GM23248 (cell line): ENCODE measurements at places on chromosomes 16 and 17. TPM values are rescaled to one million over a fixed set of nuclear protein-coding genes. Genes with fewer than 3 reads are reported as not detected.

- DNase-seq = peak; percentile 79
Measured at GRCh38 chr16:3961449-3961849, 80.9 kb upstream of the CREBBP start.

DNA sequence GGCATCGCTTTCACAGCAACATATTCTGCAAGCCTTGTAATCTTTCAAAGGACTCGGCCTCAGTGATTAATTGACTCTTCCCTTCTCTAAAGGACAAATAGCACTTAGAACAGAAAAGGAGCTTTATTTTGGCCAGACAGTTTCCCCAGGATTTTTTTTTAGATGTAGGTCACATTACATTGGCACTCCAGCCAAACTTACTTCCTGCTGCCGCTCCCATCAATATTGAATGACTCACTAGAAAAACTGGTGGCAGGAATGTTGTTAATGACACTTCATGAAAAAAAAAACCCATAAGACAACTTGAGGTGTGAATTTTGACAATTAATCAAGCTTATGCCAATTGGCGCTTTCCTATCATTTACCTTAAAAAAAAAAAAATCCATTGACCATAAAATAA is 432.6 kb downstream of the TOX3 start:
- DNase-seq = no peak

- DNase-seq = peak; percentile 88
Measured at GRCh38 chr17:47840742-47841487, at the start of gene SCRN2. TSS of gene SCRN2 (minus strand) at chr17:47841273. CDS start at chr17:47840843, 430 bp downstream.

DNA sequence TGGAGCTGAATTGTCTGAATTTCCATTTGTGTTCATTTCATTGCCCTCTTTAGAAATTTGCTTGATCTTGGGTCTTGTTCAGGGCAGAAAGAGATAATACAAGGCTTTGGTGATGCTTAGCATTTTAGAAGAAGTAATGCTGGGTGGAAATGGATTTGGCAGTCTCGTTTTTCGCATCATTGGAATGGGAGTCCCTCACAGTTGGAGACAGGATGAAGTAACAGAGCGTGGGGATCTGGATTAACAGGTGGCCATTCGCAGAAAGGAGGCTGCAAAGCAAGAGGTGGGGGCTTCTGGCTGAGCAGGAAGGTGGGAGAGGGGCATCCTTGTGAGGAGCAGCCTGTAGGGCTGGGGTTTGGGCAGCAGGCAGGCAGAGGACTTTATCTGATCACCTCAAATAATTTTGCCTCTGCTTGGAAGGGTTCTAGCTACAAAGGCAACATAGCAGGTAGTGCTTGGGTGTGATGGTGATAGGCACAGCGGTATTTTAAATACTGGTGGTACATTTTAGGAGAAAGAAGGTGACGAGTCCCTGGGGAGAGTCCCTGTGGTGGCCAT is 17.0 kb downstream of the KSR1 start:
- no peak for DNase-seq

- no peak for DNase-seq
Measured at GRCh38 chr16:53953336-53953735, 249.4 kb downstream of the FTO start.

- no peak for DNase-seq
Measured at GRCh38 chr17:66438101-66438500, 135.7 kb downstream of the PRKCA start.

DNA sequence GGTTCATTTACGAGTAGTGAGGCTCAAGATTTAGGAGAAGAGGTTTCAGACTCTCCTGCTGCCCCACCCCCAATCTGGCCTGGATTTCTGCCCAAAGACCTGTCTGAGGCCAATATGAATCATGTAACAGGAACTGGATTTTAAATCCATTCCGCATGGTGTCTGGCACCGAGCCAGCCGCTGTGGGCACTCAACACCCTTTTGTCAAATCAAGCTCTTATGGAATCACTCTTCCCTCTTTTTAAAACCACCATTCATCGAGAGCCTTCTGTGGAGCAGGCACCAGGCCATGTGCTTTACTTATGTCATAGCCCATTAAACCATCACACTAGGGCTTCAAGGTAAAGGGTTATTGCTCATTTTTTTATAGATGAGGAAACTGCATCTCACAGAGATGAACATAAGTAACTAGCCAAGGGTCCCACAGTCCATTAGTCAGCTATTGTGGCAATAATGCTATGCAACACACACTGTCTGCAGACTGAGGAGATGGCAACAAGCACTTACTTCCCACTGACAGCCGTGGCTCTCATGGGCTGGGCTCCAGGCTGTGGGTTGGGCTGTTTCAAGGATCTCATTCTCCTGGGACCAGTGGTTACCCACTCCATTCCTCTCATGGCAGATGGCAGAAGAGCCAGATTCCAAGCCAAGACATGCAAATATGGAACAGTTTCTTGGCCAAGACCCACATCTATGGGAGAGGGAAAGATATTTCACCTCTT is 93.6 kb downstream of the WSCD1 start:
- DNase-seq = no peak

DNA sequence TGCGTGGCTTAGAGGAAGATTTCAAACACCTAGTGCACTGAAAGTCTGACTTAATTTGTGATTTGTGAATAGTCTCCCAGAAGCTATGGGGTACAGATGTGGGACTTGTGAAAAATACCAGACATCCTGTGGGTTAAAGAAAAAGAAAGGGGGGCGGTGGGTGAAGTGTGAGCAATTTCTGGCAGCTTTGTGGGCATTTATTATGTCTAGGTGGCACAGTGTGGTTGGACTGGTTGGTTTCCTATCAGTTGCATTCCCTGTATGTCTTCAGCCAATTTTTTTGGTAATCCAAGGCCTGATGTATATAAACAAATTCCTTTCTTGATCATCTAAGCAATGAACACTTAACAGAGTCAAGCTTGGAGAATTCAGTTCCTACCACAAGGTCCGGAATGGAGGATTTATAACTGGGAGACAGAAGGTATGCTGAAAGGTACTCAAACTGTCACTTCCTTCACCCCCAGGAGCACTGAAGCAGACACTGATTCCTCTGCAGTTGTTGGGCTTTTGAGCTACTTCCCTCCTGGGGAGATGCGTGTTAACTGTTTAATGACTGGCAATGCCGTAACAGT is 211.6 kb downstream of the WWOX start:
- DNase-seq = no peak

- DNase-seq = no peak
Measured at GRCh38 chr16:50495673-50496072, 52.5 kb upstream of the NKD1 start.

GRCh38 chr17:76039121-76039520 is 12.0 kb upstream of the EVPL start:
- no peak for DNase-seq

DNA sequence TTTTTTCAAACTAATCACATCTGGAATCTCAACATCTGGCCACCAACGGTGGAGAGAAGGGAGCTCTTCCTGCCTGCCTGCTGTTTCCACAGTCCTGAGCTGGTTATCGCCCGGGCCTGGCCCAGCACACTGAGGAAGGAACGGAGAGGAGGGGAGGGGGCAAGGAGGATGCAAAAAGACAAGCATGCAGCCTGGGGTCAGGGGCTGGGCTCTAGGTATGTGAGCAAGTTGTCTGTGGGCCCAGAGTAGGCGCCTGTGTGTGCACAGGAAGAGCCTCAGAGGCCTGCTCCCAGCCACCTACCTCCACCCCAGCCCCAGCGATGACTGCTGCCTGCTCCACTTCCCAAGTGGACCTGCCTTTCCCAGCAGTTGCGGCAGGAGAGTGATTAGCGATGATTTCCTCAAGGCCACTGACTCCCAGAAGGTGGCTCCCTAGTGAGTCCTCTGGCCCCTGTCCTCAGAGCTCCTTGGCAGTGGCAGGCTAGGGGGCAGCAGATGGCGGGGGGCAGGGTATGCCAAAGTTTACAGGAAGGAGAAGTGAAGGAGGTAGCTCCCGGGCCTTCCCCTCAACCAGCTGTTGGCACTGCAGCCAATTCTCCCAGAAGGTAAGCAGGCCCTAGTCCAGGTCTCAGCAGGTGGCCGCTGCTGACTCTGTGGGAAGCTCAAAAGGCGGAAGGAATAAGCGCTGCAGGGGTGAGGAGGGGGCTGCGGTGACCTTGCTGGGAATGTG is 27.0 kb upstream of the RASD1 start:
- DNase-seq = no peak

DNA sequence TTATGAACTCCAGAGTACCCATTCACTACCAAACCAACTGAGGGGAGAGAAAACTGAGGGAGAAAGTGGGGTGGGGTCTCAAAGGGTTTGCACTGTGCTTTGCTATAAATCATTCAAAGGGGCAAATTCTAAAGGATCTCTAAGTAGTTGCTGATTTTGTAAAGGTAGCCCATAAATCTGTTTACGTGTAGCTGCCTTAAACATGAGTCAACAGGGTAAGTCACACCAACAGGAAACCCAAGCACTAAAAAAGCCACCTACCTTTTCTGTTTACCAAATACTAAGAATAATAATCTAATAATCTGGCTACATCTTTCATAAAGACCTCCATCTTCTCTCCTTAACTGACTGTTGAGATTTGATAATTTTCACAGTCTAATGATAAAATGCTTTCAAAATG is 8.4 kb upstream of the HSBP1 start:
- no peak for DNase-seq

GRCh38 chr17:80698297-80698696 is 153.7 kb downstream of the RPTOR start:
- DNase-seq = no peak

DNA sequence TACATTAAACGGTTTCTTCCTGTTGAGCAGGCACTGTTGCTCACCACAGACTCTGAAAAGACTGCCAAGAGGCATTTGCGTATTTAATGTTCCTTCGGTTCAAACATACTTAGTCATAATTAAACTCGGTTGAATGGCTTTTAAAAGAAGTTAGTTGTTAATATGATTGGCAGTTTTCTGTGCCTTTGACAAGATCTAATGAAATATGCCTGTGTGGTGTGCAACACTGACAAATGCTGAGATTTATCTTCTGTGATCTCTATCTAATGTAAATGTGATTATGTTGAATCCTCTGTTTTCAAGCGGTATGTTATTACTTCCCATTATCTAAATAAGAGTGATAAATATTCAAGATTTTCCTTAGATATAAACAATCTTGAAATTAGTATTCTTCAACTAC is 1046.6 kb downstream of the CDH8 start:
- no peak for DNase-seq

DNA sequence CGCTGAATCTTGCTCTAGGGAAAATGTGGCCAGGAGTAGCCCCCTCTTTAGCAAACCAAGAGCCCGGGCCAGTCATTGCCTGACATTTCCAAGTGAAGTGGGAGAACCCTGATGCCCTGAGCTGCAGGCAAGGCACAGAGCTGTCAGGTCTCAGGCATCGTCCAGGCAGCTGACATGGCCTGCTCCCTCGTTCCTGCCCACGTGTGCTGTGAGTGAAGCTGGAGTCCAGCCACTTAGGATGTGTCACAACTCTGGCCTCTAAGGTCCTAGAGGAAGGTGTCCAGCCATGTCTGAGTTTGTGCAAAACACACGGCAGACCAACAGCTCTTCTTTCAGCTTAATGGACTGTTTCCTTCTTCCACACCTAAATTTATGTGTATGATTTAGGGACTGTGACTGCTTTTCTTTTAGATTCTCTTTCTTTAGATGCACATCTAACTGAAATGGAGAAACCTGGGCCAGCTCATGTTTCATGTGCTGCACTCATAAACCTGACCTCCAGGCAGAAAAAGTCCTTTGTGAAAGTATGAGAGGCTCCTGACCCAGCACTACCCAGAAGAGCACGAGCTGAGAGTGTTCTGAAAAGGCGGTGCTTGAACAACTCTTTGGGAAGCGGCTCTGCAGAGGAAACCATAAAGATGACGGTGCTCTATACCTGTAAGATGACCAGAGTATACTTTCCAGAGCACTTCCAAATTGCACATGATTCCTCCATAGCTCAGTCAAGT is 14.8 kb upstream of the LIMD2 start:
- DNase-seq = peak; percentile 52

GRCh38 chr16:1152651-1153259 is at the start of gene CACNA1H:
TSS of gene CACNA1H (plus strand) at chr16:1153106. CDS start at chr16:1153738, 632 bp downstream.
- DNase-seq = peak; percentile 30

GRCh38 chr17:15351925-15352324 is 10.5 kb upstream of the TEKT3 start:
- DNase-seq = peak; percentile 93

- DNase-seq = no peak
Measured at GRCh38 chr17:82047914-82048570, 3.6 kb downstream of the RFNG start.

- peak; percentile 32 for DNase-seq
Measured at GRCh38 chr17:28180449-28180848, 138.0 kb downstream of the NLK start.

DNA sequence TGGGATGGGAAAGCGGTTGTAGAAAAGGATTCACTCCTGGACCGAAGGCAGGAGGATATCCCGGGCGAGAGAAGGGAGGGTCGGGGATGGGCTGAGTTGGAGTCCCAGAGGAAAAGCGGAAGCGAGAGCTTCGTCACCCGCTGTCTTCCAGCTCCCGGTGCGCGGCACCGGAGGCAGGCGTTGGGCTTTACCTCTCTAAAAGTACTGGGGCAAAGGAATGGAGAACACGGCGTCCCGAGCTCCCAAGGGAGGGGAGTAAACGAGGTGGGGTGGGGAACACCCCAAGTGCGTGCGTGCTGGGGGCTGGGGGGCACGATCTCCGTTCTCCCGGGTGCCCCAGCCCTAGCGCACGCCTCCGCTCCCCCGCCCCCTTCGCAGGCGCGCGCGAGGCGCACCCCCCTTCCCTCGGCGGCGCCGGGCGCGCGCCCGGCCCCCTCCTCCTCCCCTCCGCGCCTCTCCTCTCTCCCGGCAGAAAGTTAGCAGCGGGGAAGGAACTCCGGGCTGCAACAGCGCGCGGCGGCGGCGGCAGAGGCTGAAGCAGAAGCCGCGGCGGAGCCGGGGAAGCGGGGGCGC is at the start of gene HS3ST4:
Gene HS3ST4 (plus strand): TSS at position 441 of the 573 bp plus-strand sequence.
- peak; percentile 5 for DNase-seq

- peak; percentile 58 for DNase-seq
Measured at GRCh38 chr17:67500261-67500660, 123.2 kb downstream of the PITPNC1 start.

GRCh38 chr17:266219-266618 is 84.8 kb upstream of the DOC2B start:
- no peak for DNase-seq

GRCh38 chr16:77590707-77591106 is 131.6 kb upstream of the NUDT7 start:
- DNase-seq = no peak

- peak; percentile 52 for DNase-seq
Measured at GRCh38 chr16:67326472-67327309, at the start of the genes KCTD19 and LRRC36. TSS of gene KCTD19 (minus strand) at chr16:67326741. CDS start at chr16:67326707, 34 bp downstream. TSS of gene LRRC36 (plus strand) at chr16:67326815. CDS start at chr16:67326863, 48 bp downstream.

- DNase-seq = peak; percentile 21
Measured at GRCh38 chr16:53944025-53944424, 240.1 kb downstream of the FTO start.

GRCh38 chr17:68304706-68305105 is 13.4 kb downstream of the ARSG start:
- DNase-seq = no peak

GRCh38 chr17:51630101-51630671 is 369.8 kb downstream of the UTP18 start:
- DNase-seq = no peak

GRCh38 chr17:81815646-81815986 is 11.7 kb downstream of the GCGR start:
- no peak for DNase-seq

- peak; percentile 18 for DNase-seq
Measured at GRCh38 chr17:45953561-45953960, 45.5 kb upstream of the STH start.

Gene NEUROD2
- not detected in 2 replicates for polyA plus RNA-seq

Gene TBC1D3I
- polyA plus RNA-seq = not detected in 2 replicates

Gene HOXB2
- 25.3 and 27.4 TPM in 2 replicates for polyA plus RNA-seq

Gene TMEM219
- 162 and 166 TPM in 2 replicates for polyA plus RNA-seq

Gene PTX4
- polyA plus RNA-seq = 0.18 TPM in 1 of 2 replicates, not detected in the other

Gene KRT222
- not detected in 2 replicates for polyA plus RNA-seq

Gene QPRT
- 0.27 and 0.85 TPM in 2 replicates for polyA plus RNA-seq

Gene TMEM220
- 8.0 and 9.5 TPM in 2 replicates for polyA plus RNA-seq

Gene GOSR2
- 61.4 and 67.1 TPM in 2 replicates for polyA plus RNA-seq

Gene GAA
- 74.8 and 80.2 TPM in 2 replicates for polyA plus RNA-seq

Gene SETD6
- 8.7 and 9.4 TPM in 2 replicates for polyA plus RNA-seq

Gene BIRC5
- polyA plus RNA-seq = 42.3 and 44.4 TPM in 2 replicates
